ENCODE measurements at places on chromosomes 2 and 18. TPM values are rescaled to one million over a fixed set of nuclear protein-coding genes. Genes with fewer than 3 reads are reported as not detected.

The ASXL3 gene
- total RNA-seq, result not detected

The NEURL3 gene
- not detected for total RNA-seq

The MROH2A gene
- total RNA-seq, result not detected

The GAL3ST2 gene
- not detected for total RNA-seq

The C2orf69 gene
- total RNA-seq, result 10.2 TPM

The HSBP1L1 gene
- 2.0 TPM for total RNA-seq

The FRZB gene
- not detected for total RNA-seq

The SKA1 gene
- total RNA-seq, result 15.0 TPM

The ACMSD gene
- total RNA-seq, result not detected

The CREG2 gene
- 0.72 TPM for total RNA-seq

The DTNA gene
- 2.1 TPM for total RNA-seq

The VIT gene
- 0.09 TPM for total RNA-seq

The GBX2 gene
- total RNA-seq, result 4.5 TPM

The GPR39 gene
- total RNA-seq, result 0.38 TPM

The HTR2B gene
- 1.2 TPM for total RNA-seq

The MC2R gene
- total RNA-seq, result not detected

The CDC42EP3 gene
- total RNA-seq, result 27.8 TPM

The CFAP65 gene
- total RNA-seq, result under 0.01 TPM

The CCNYL1 gene
- 26.4 TPM for total RNA-seq

The RESP18 gene
- total RNA-seq, result not detected

The NAT8 gene
- total RNA-seq, result not detected

The ANAPC1 gene
- total RNA-seq, result 77.6 TPM

The STAMBP gene
- 14.8 TPM for total RNA-seq

The NEU4 gene
- total RNA-seq, result not detected

The SLC5A7 gene
- total RNA-seq, result not detected

The CSRNP3 gene
- total RNA-seq, result not detected

The EXOC6B gene
- 33.8 TPM for total RNA-seq

The SMPD4 gene
- 12.9 TPM for total RNA-seq

The LYG1 gene
- total RNA-seq, result 0.27 TPM

The CTDP1 gene
- 29.5 TPM for total RNA-seq

The ADGRF3 gene
- total RNA-seq, result under 0.01 TPM

The UGT1A10 gene
- not detected for total RNA-seq

All from endothelial cell of coronary artery (primary cell).